ENCODE measurements at places on chromosomes 11 and 22. TPM values are rescaled to one million over a fixed set of nuclear protein-coding genes. Genes with fewer than 3 reads are reported as not detected.

PISD gene
- total RNA-seq: 38.8 TPM

GP1BB gene
- total RNA-seq: not detected

EXPH5 gene
- total RNA-seq: 4.5 TPM

FXYD2 gene
- 1.1 TPM for total RNA-seq

VPS51 gene
- 121 TPM for total RNA-seq
